Fibroblast of lung (primary cell): ENCODE measurements at places on chromosomes 6 and 20.

GRCh38 chr6:46637933-46638332 is 14.7 kb downstream of the CYP39A1 start:
- H3K36me3 ChIP-seq, result no peaks in the 10 kb centered on the region
- no peaks in the 10 kb centered on the region for H3K4me1 ChIP-seq
- no peak overlapping the region for H3K4me3 ChIP-seq

GRCh38 chr20:56308036-56308435 is 50.7 kb upstream of the FAM210B start:
- no peak overlapping the region for H3K4me3 ChIP-seq
- no peak overlapping the region for H3K27ac ChIP-seq
- DNase-seq, result no peak
- no peaks in the 10 kb centered on the region for H3K27me3 ChIP-seq
- no peaks in the 10 kb centered on the region for H3K4me1 ChIP-seq
- H3K36me3 ChIP-seq, result no peaks in the 10 kb centered on the region

- DNase-seq, result no peak
- H3K36me3 ChIP-seq, result no peaks in the 10 kb centered on the region
- H3K27ac ChIP-seq, result no peak overlapping the region
- H3K4me1 ChIP-seq, result peaks cover 2% of the 10 kb centered on the region
- H3K27me3 ChIP-seq, result no peaks in the 10 kb centered on the region
These were observed 319.1 kb downstream of the CD83 start for GRCh38 chr6:14436592-14437132.

GRCh38 chr6:52590152-52590891 is 13.5 kb upstream of the TRAM2 start:
- peaks cover 13% of the 10 kb centered on the region for H3K4me1 ChIP-seq
- no peak overlapping the region for H3K4me3 ChIP-seq
- no peaks in the 10 kb centered on the region for H3K36me3 ChIP-seq
- H3K27me3 ChIP-seq, result no peaks in the 10 kb centered on the region

- no peak overlapping the region for H3K27ac ChIP-seq
- H3K4me1 ChIP-seq, result no peaks in the 10 kb centered on the region
- no peaks in the 10 kb centered on the region for H3K36me3 ChIP-seq
These were observed 226.8 kb downstream of the EYA4 start for GRCh38 chr6:133467982-133468380.

DNA sequence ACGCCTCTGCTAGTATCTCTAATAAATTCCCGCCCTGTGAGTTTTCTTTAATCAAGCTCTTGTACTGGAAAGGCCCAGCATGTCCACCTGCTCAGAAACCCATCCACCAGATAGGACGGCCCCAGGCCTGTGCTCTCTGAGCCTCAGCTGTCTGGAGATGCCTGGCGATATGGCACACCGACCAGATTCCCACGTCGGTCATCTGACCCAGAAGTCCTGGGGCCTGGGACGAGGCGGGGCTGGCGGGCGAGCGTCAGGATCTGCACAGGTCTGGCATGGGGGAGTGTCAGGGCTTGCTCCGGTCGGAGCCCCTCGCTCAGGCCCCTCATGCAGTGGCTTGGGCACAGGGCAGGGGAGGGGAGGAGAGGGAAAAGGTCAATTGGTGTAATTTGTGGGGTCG is 10.2 kb downstream of the RNASET2 start:
- H3K4me1 ChIP-seq, result no peaks in the 10 kb centered on the region
- DNase-seq, result no peak
- no peak overlapping the region for H3K4me3 ChIP-seq
- no peaks in the 10 kb centered on the region for H3K27me3 ChIP-seq

GRCh38 chr20:36541227-36541767 is at the start of gene MYL9:
TSS of gene MYL9 (plus strand) at chr20:36541519. CDS start at chr20:36544885, 3,366 bp downstream.
- H3K27ac ChIP-seq, result peak within 1 kb of the TSS; percentile 75
- peak within 1 kb of the TSS; percentile 74 for H3K4me3 ChIP-seq
- no peaks in the 10 kb centered on the region for H3K27me3 ChIP-seq
- DNase-seq, result peak; percentile 80

DNA sequence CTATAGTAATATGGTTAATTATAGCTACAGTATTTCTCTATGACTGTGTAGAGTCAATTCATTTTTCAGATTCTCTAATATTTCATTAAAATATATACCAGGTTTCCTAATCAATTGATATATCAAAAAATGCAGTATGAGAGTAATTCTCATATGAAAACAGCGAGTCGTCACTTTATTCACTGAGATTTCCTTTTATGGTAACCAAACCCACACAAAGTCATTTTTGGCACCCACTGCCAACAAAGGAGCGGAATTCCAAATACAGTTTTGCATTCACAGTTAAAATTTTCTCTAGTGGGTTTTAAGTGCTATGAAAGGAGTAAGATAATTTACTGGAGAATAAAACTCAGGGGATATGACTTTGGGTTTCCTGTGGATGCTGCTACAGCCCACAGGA is 163.8 kb downstream of the HIVEP2 start:
- no peak overlapping the region for H3K4me3 ChIP-seq
- no peak overlapping the region for H3K27ac ChIP-seq
- H3K36me3 ChIP-seq, result no peaks in the 10 kb centered on the region
- DNase-seq, result peak; percentile 37

DNA sequence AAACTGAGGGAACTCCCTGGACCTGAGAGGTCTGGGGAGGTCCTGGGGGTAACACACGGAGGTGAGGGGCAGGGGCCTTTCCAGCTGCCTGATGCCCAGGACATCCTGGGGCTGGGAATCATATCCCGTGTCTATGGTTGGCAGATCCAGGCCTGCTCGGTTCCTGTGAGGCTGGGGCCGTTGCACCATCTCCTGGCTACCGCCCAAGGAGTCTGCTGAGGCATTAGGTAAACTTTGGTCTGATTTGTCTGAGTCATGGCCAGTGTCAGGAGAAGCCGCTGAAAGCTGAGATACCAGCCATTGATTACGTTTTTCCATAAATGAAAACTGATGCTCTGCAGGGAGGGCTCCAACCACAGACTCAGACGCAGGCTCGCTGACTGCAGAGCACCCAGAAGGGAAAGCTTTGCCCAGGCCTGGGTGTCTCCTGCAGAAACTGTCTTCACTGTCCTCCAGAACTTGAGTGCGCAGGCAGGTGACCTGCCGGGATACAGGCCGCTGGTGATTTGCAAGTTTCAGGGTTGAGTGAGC is 14.2 kb downstream of the TRAF3IP2 start:
- peaks cover 1% of the 10 kb centered on the region for H3K36me3 ChIP-seq
- DNase-seq, result peak; percentile 100
- no peak overlapping the region for H3K4me3 ChIP-seq
- no peaks in the 10 kb centered on the region for H3K27me3 ChIP-seq

GRCh38 chr6:5174244-5174643 is 86.5 kb downstream of the LYRM4 start:
- no peak overlapping the region for H3K27ac ChIP-seq
- no peaks in the 10 kb centered on the region for H3K4me1 ChIP-seq
- H3K36me3 ChIP-seq, result no peaks in the 10 kb centered on the region
- no peak overlapping the region for H3K4me3 ChIP-seq
- DNase-seq, result peak; percentile 23

- H3K36me3 ChIP-seq, result peaks cover 14% of the 10 kb centered on the region
- H3K27me3 ChIP-seq, result no peaks in the 10 kb centered on the region
- peak; percentile 92 for DNase-seq
- peaks cover 4% of the 10 kb centered on the region for H3K4me1 ChIP-seq
These were observed 38.6 kb downstream of the GHRH start for GRCh38 chr20:37223053-37223452.

DNA sequence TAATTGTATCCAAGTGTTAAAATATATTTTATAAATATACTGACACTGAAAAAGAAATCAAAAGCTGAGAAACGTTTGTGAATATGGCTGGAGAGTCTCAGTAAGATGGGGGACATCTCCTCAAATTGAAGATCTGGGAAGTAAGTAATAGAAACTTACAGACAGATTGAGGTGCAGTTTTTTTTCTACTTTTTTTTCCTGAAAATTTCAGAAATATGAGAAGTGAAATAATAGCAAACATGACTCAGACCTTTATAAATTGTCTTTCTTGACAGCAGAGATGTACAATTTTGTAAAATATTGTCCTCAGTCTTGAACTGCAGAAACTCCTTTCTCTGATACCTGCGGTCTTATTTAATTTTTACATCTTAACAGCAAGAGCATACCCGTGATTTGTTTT is 347.1 kb downstream of the UTRN start:
- H3K36me3 ChIP-seq, result no peaks in the 10 kb centered on the region
- H3K27ac ChIP-seq, result no peak overlapping the region
- no peaks in the 10 kb centered on the region for H3K4me1 ChIP-seq
- no peak for DNase-seq
- H3K27me3 ChIP-seq, result no peaks in the 10 kb centered on the region

- H3K4me1 ChIP-seq, result peaks cover 7% of the 10 kb centered on the region
- H3K36me3 ChIP-seq, result peaks cover 2% of the 10 kb centered on the region
- no peaks in the 10 kb centered on the region for H3K27me3 ChIP-seq
- H3K27ac ChIP-seq, result no peak overlapping the region
- no peak overlapping the region for H3K4me3 ChIP-seq
These were observed 171.2 kb upstream of the SUPT3H start for GRCh38 chr6:45548657-45549515.

DNA sequence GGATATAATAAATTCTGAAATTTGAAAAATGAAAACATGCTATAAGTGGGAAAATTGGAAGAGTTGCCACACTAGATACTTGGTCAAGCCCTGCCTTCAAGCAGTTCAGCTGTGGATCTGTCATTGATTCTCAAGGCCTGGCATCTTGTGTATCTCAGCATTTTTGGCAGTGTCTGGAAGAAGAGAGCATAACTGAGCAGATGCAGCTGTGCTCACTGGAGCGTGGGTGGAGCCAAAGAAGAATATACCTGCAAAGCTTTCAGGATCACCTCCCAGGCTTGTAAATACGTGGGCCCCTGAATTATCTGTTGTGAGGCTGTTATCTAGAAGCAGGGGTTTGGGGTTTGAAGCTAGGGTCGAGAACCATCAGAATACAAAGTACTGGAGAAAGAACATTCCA is 31.3 kb upstream of the CHD6 start:
- no peak overlapping the region for H3K4me3 ChIP-seq
- H3K36me3 ChIP-seq, result no peaks in the 10 kb centered on the region
- no peak for DNase-seq
- H3K27ac ChIP-seq, result no peak overlapping the region

DNA sequence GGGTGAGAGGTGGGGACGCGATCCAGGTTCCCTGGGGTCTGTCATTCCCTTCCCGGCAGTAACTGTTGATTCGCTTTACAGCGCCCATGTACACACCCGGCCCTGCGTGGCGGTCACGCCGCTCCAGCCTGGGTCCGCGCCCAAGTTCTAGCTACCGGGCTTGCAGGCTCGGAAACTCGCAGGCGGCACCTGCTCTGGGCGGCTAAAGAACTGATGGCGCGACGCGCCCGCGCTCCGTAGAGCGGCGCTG is 1.4 kb upstream of the POU3F2 start:
- no peaks in the 10 kb centered on the region for H3K36me3 ChIP-seq
- H3K4me3 ChIP-seq, result peak overlapping the region; percentile 46
- H3K27me3 ChIP-seq, result peaks cover 69% of the 10 kb centered on the region

DNA sequence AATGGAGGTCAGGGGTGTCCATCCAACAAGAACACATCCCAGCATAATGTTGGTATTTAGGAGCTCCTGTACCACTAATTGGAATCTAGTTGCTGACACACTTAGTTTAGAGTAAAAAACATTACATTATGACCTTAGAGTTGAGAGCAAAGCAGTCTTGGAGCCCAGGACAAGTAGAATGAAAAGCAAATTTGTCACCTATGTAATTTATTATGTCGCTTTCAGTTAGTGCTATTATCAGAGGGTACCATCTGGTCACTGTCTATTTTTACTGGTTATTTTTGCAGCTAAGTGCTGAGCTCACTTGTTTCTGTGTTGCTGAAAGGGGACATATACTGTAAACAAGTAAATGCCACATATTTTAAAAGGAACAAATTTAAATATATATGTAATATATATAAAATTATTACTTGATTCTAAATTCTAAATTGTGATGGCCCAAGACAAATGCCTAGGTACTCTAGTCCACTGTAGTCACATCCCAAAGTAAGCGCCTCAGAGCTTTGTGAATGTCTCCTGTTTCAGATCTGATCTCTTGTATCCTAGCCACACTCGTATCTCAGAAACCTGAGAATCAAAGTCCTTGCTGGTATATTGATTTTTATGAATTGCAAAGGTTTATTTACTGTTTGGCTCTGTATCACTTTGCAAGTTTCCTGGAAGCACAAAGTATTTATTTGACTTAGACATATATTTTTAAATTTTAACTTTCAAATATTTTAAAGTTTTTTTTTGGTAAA is 148.6 kb upstream of the MAN1A1 start:
- H3K4me1 ChIP-seq, result no peaks in the 10 kb centered on the region
- H3K27me3 ChIP-seq, result no peaks in the 10 kb centered on the region
- no peaks in the 10 kb centered on the region for H3K36me3 ChIP-seq
- H3K27ac ChIP-seq, result no peak overlapping the region
- H3K4me3 ChIP-seq, result no peak overlapping the region
- DNase-seq, result no peak

DNA sequence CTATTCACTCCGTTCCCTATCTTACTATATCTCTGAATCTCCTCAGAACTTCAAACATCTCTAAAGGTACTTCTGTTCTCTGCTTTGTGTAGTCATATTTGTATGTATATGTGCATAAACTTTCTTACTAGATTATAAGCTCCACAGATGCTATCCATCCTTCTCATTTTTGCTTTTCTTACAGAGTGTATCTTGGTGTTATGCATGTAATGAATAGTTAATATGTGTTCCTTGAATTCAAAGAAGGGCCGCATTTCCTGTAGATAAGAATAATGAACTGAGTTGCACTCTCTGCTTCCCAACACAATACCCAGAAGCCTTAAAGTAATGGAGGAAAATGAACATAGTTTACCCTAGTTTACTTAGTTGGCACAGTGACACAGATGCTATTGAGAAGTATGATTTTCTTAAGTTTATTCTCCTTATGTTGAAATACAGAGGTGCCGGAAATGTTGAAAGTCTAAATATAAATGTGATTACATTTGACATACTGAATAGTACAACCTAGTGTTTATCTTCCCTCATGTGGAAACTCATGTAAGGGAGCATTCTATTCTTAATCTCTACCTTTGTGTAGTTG is 6.0 kb downstream of the NUS1 start:
- H3K4me1 ChIP-seq, result no peaks in the 10 kb centered on the region
- DNase-seq, result no peak
- no peak overlapping the region for H3K4me3 ChIP-seq
- H3K27ac ChIP-seq, result no peak overlapping the region
- no peaks in the 10 kb centered on the region for H3K36me3 ChIP-seq

DNA sequence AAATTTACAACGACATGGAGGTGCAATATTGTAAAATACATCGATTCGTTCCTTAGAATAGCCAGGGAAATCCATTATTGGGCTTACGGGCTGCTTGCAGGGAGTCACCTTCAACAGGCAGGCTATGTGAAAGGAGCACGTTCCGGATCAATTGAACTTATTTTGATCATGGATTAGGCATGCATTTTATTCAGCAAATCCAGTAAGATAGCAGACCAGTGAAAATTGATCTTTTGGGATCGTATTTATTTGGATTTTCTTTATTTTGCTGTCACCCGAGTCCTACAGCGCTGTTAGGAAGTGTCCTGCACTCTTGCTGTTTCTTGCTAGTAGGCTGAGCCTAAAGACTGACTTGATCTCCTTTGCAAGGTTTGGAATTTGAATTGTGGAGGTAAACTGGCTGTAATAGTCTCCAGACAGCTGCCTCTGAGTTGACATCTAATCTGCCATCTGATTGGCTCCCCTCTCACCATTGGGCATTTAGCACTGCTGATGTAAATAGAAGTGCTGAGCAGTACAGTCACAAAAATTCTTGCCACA is 3.0 kb downstream of the ARID1B start:
- no peaks in the 10 kb centered on the region for H3K36me3 ChIP-seq
- no peaks in the 10 kb centered on the region for H3K27me3 ChIP-seq
- peak; percentile 96 for DNase-seq
- peak overlapping the region; percentile 76 for H3K27ac ChIP-seq

GRCh38 chr6:119148098-119148824 is 69.8 kb upstream of the FAM184A start:
- peak overlapping the region; percentile 69 for H3K27ac ChIP-seq
- no peak overlapping the region for H3K4me3 ChIP-seq
- no peaks in the 10 kb centered on the region for H3K27me3 ChIP-seq
- H3K4me1 ChIP-seq, result peaks cover 13% of the 10 kb centered on the region
- no peaks in the 10 kb centered on the region for H3K36me3 ChIP-seq
